ENCODE measurements at places on chromosomes 4 and X. TPM values are rescaled to one million over a fixed set of nuclear protein-coding genes. Genes with fewer than 3 reads are reported as not detected.

The MTMR8 gene
- total RNA-seq: 3.2 TPM

The SPARCL1 gene
- not detected for total RNA-seq

The CCNB3 gene
- total RNA-seq: under 0.01 TPM

The HTR2C gene
- under 0.01 TPM for total RNA-seq

The CXXC4 gene
- not detected for total RNA-seq

The LEF1 gene
- total RNA-seq: 4.3 TPM

The PDE5A gene
- 1.3 TPM for total RNA-seq

DNA sequence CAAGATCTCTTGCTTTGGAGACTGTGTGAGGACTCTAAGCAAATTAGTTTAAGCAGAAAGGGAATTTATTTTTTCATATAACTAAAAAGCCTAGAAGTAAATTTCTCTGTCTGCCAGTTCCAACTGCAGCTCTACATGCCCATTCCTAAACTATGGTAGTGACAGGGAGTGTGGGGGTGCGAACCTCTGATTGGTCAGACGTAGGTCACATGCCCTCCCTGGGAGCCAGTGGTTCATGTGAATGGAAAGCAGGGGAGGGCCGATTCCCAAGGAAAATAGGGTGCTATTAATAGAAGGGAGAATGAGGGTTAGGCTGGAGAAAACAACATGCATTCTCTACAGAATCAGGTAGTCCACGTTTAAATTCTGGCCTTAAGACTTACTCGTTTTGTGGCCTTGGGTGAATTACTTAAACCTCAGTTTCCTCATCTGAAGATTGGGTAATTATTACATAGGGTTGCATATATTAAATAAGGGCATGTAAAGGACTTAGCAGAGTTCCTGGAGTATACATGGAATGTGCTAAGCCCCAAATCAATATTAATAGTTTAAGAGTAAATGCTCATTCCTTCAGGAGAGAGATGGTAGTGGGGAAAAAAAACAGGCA is 7.2 kb downstream of the RAB33B start:
- DNase-seq: no peak

- no peak for DNase-seq
Measured at GRCh38 chr4:10666616-10667015, 18.0 kb downstream of the CLNK start.

DNA sequence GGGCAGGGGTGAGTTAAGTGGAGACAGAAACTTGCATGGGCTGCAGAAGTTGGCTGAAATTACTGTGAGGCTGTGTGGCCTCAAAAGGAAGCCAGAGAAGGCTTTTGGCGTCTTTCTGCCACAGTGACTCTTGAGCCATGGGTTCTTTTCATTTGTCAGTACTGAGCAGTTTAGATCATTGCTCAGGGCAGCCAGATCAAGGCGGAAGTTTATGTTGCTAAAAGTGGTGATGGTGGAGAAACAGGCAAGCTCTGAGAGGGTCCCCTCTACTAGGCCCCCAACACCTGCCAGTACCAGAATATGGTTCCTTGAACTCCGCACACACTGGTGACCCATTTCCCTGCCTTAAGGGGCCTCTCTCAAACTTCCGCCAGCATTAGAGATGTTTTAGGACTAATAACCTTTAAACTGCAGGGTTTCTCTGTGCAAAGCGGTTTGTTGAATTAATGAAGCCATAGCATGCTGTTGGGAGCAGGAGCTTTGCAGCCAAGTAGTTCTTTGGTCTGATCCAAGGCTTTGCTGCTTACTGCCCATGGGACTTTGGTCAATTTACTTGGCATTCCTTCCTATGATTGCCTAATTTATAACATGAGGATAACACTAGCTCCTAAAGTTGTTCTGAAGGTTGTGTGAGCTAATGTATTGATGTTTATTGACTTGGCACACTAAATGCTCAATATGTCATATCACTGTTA is 34.5 kb downstream of the RNF175 start:
- no peak for DNase-seq

DNA sequence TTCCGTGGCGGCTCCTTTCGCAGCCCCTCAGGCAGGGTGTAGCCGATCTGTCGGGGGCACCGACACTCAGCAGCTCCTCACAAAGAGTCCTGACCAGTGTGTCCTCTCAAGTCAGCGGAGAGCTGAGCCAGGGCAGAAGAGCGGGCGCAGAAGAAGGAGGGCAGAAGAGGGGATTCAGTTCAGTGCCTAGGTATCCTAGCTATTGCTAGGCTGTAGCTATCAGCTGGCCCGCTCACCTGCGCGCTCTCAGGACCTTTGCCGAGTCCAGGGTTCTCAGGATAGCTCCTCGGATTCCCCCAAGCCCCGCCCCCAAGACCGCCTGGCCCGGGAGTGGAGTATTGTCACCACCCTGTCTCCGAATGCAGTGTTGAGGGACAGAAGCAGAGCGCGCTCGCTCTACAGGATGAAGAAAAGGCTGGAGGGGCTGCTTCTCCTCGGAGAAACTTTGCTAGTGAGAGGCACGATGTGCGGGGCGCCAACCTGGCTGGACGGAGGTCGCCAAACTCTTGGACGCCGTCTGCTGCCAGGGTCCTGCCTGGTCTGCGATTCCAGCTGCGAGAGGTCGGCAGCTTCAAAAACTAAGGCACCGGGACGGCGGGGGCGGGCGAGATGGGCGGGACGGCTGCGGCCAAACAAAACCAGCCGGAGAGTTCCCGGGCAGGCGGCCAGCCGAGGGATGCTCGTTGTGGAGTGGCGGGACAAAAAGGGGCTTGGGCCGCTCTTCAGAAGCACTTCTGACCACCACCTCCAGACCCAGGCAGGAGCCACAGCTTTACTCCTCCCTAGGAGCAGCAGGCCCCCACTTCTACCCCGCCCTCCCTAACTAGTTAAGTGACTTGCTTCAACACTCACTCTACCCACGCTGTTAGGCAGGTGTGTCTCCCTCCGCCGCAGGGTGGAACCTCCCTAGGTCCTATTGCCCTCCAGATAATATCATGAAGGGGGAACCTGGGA is at the start of gene XKRX:
XKRX (minus strand) TSS at position 258 of the 954 bp plus-strand sequence. CDS start 613 bp downstream, outside the sequence.
- DNase-seq: no peak

DNA sequence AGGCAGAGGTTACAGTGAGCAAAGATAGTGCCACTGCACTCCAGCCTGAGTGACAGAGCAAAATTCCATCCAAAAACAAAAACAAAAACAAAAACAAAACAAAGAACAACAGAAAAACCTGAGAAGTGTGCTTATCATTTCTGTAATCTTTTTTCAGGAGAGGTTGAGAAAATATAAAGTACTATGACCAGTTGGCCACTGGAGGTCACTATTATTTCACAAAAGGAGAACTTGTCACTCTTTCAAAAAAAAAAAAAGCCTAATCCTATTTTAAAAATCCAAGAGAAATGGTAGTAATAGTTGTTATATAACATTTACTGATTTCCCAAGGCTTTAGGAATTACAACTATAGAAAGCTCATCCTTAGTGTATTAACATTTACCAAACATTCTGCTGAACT is 24.9 kb upstream of the RNF150 start:
- peak; percentile 35 for DNase-seq

DNA sequence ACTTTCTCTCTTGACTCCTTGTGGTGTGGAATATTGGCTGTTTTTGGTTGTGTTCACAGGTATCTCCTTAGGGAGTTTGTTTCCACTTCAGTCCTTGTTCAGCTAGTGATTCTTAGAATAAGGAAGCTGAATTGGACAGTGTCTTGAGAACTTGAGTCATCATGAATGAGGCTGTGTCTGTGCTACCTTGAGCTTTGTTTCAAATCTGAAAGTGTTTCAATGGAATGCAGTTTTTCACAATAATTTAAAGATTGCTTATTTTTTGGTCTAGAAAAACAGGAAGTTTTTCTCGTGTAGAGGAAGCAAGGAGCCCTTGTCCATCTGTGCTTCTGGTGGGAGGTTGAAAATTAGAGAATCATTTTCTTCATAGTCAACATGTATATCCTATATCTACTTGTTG is 76.5 kb downstream of the ZNF518B start:
- DNase-seq: no peak

GRCh38 chr4:142367418-142368180 is 478.5 kb downstream of the INPP4B start:
- no peak for DNase-seq

DNA sequence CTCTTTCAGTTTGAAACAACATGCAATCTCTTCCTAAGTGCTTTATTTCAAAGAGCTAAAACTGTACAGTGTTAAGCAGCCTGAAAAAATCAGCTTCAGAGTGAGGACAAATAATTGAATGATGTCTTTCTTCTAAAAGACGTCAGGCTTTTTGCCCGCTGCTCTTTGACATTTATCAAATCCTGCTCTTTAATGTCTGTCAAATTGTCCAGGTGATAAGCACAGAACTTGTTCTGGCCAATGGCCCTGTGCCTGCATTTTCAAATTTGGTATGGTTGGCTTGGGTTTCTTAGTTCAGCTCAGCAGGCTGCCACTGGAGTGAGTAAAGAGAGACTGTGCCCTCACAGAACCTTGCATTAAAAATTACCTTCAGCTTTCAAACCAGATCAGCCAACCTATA is 712.9 kb upstream of the LCORL start:
- DNase-seq: no peak

GRCh38 chr4:23828020-23828715 is 61.7 kb downstream of the PPARGC1A start:
- no peak for DNase-seq

DNA sequence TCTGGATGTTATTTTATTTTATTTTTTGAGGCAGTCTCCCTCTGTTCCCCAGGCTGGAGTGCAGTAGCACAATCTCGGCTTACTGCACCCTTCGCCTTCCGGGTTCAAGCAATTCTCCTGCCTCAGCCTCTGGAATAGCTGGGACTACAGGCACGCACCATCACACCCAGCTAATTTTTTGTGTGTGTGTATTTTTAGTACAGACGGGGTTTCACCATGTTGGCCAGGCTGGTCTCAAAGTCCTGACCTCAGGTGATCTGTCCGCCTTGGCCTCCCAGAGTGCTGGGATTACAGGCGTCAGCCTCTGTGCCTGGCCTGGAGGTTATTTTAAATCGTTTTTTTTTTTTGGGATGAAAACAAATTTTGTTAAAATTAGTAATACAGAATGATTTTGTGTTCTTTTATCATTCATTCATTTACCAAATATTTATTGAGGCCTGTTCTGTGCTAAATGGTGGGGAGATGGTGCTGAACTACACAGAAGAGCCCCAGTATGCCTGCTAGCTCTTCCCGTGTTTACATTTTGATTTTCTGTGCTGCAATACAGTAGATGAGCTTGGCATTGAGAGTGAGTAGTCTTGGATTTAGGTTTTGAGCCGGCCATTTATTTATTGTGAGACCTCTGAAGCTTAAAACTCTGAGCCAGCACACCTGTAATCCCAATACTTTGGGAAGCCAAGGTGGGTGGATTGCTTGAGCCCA is 22.7 kb downstream of the ADD1 start:
- DNase-seq: no peak

DNA sequence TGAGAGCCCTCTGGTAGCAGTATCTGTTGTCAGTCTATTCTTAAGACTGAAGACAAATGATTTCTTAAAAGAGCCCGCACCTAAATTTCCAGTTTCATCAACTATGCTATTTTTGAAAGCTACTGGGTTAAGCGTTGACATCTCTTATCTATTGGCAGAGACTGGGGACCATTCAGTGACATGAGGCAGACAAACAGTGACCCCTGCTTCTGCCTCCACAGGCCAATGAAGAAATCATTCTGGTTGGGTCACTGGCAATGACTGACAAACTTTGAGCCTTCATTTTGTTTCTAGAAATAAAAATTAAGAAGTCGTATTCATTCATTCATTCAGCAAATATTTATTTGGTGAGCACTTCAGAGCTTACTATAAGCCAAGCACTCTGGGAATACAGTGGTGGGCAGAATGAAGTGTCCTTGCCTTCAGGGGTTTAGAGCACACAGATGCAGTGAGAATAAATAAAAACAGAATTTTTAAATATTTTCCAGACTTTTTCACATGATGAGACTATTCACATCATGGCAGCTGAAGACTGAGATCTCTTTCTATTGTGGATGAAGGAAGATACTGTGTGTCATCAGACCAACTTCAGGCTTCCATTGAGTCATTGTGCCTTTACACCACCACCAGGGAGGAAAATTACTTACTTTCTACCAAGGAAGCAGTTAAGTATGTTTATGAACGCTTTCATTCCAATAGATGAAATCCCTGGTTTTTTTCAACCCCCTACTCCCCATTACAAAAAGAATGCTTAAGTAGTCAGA is 36.0 kb downstream of the SORBS2 start:
- no peak for DNase-seq

DNA sequence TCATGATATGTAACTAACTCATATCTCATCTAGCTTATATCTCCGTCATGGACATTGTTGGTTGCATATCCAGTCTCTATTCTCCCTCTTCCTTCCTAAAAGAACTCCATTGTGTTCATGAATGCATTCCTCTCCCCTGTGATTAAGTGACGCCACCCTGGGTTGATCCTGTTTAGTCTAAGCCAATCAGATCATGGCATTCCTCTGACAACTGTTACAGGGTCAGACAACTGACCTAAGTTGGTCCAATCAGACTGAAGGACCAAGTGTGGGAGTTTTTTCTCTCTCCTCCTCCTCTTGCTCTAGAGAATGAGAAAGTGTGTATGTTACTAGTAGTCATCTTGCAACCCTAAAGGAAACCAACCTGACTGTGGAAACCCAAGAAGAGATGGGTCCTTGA is 3.6 kb downstream of the APOO start:
- no peak for DNase-seq

GRCh38 chrX:119375561-119375960 is 23.6 kb upstream of the SLC25A43 start:
- no peak for DNase-seq

GRCh38 chrX:95911062-95911461 is 773.6 kb upstream of the DIAPH2 start:
- no peak for DNase-seq

DNA sequence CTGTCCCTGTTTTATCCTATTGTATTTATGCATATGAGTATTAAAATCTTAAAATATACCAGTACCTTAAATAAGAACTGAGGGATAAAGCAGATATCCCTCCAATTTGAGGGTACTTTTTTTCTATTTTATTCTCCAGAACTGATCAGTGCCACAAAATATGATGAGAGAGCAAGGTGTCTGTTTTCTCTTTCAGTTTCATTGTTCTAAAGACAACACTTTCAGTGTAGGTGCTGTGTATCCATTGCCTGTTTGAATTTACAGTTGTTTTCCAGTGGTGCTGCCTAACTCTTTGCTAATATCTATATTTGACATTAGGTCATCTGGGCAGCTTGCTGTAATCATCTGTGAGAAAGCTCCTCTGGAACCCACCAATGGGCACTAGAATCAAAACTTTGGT is 394.7 kb downstream of the IL1RAPL1 start:
- no peak for DNase-seq

GRCh38 chr4:56981795-56982201 is 3.1 kb downstream of the POLR2B start:
- no peak for DNase-seq

GRCh38 chr4:145130130-145130529 is 32.0 kb downstream of the ABCE1 start:
- no peak for DNase-seq

GRCh38 chrX:9317176-9317575 is 147.7 kb upstream of the TBL1X start:
- no peak for DNase-seq

- DNase-seq: no peak
Measured at GRCh38 chr4:21888195-21888976, 60.2 kb downstream of the KCNIP4 start.

- peak; percentile 62 for DNase-seq
Measured at GRCh38 chr4:174120446-174121295, 162.8 kb downstream of the FBXO8 start.

Measured in hematopoietic multipotent progenitor cell (in vitro differentiated cells).